CD4-positive, alpha-beta memory T cell (primary cell): ENCODE measurements at places on chromosomes 3 and 15. TPM values are rescaled to one million over a fixed set of nuclear protein-coding genes. Genes with fewer than 3 reads are reported as not detected.

The RHCG gene
- not detected for polyA plus RNA-seq

DNA sequence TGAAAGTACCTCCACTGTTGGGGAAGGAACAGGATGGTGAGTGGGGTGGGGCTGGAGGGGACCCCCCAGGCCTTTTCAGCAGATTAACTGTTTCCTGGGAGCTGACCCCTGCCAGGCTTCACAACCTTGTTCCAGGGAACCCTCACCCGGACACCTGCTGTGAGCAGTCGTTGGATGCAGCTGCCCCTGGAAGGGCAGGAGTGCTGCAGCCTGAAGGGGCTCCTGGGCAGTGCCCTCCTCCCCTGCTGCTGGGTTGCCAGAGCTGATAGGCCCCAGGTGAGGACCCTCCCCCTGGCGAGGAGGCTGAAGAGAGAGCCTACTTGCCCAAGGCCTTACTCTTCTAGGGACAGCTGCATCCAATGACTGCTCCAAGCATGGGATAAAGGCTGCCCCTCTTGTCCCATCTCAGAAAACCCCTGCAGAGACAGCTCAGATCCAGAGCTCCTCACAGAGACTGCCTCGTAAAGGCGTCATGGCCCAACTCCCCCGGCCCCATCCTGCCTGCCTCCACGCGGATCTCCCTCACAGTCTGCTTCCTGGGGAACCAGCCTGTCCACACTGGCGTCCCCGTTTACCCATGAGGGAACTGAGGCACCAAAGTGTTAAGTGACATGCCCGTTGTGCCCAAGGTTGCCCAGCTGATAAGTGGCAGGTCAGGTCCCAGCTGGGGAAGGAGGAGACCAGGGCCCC lies 193.4 kb upstream of the LINGO1 start:
- H3K36me3 ChIP-seq = no peaks in the 10 kb centered on the region
- H3K27ac ChIP-seq = no peak overlapping the region
- no peak overlapping the region for H3K4me3 ChIP-seq

DNA sequence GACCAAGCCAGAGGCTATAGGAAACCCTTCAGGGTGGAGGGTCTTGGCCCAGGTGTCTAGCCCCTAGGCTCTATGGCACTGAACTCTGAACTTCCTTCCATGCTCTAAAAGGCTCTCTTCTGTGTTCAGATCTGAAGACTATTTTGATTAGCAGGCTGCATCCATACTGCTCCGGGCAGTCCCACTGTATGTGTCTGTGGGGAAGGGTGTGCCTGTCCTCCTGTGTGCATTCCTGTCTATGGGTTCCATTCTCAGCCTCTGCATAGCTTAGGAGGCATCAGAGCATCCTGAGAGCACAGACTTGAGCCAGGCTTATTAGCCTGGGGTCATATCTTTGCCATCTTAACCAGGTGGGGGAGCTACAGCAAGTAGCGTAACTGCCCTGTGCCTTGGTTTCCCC lies 38.0 kb downstream of the EXOG start:
- H3K4me3 ChIP-seq = no peak overlapping the region
- no peaks in the 10 kb centered on the region for H3K36me3 ChIP-seq
- DNase-seq = no peak
- no peaks in the 10 kb centered on the region for H3K4me1 ChIP-seq
- H3K27me3 ChIP-seq = no peaks in the 10 kb centered on the region

- no peak overlapping the region for H3K27ac ChIP-seq
- no peak for DNase-seq
- no peaks in the 10 kb centered on the region for H3K36me3 ChIP-seq
- H3K4me1 ChIP-seq = no peaks in the 10 kb centered on the region
Observed at GRCh38 chr3:1717524-1717923, 381.1 kb upstream of the CNTN4 start.

DNA sequence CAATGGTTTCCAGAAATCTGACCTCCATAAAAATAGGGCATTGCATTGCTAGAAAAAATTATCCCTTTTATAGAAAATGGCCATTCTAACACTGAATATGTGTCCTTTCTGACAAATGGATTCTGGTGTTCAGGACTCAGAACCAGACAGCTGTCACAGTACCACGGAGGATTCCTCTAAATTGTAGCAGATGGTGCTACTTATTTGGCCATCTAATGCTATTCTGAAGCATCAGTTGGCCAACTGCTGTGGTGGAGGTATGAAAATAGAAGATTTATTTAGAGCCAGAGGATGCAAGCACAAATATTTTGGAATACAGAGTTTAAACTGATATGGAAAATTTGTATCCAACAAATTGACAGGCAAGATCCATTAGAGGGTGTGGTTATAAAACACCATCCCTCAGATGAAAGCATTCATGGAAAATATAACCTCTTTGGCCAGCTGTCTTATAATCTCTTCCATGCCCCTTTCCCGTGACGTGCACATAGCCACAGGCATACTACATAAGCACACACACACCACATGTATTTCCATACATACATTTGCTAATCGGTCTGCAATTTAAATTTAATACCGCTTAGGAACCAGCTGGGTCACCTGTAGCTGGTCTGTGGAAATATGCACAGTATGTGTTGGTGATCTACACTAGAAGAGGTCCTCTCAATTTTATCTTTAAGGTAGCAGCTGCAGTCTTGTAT lies 302.7 kb upstream of the KCNMB2 start:
- H3K27me3 ChIP-seq = no peaks in the 10 kb centered on the region
- DNase-seq = no peak
- no peak overlapping the region for H3K4me3 ChIP-seq

The TRIM42 gene
- not detected for polyA plus RNA-seq

The KCNH8 gene
- not detected for polyA plus RNA-seq

GRCh38 chr3:124517306-124517705 lies 212.9 kb upstream of the UMPS start:
- H3K27me3 ChIP-seq = no peaks in the 10 kb centered on the region
- no peak overlapping the region for H3K27ac ChIP-seq
- H3K4me1 ChIP-seq = no peaks in the 10 kb centered on the region
- H3K36me3 ChIP-seq = no peaks in the 10 kb centered on the region
- no peak overlapping the region for H3K4me3 ChIP-seq
- no peak for DNase-seq

- H3K4me3 ChIP-seq = no peak overlapping the region
- DNase-seq = no peak
- H3K4me1 ChIP-seq = peaks cover 5% of the 10 kb centered on the region
- no peak overlapping the region for H3K27ac ChIP-seq
- no peaks in the 10 kb centered on the region for H3K27me3 ChIP-seq
Observed at GRCh38 chr15:28111543-28111942, 12.4 kb upstream of the OCA2 start.

The CERS3 gene
- polyA plus RNA-seq = 0.66 TPM

DNA sequence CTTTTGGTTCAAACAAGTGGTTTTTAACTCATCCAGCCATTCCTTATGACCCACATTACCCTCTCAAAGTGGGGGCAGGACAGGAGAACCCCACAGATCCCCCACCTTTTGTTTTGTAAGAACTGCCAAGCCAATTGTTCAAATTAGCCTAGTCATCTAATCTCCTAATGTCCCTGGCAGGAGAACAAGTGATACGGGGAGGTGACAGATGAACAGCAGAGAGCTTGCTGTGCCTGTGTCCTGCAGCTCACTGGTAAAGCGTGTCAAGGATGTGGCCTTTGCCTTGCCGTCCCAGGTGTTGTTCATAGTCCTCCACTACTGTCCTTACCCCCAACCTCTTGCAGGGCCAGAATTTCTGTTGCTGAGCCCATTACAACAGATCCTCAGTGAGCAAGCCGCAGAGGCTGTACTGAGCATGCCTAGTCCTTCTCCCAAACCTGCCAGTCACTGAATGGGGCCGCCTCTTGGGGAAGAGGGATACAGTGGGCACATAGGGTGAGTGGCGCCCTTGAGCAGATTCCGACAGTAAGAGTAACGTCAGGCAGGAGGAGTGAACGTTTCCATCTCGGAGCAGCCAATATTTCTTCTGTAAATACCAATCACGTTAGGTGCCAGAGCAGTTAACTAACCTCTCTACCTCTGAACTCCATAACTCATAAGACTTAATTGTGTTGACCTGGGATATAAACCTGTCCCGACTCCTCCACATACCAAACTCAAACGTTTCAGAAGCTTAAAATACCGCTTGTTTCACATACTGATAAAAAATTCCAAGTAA lies 87.4 kb downstream of the ITPR1 start:
- no peaks in the 10 kb centered on the region for H3K36me3 ChIP-seq
- H3K27me3 ChIP-seq = no peaks in the 10 kb centered on the region
- no peak overlapping the region for H3K27ac ChIP-seq
- no peak overlapping the region for H3K4me3 ChIP-seq
- H3K4me1 ChIP-seq = peaks cover 32% of the 10 kb centered on the region

- no peak overlapping the region for H3K4me3 ChIP-seq
- H3K27me3 ChIP-seq = no peaks in the 10 kb centered on the region
- H3K36me3 ChIP-seq = no peaks in the 10 kb centered on the region
- no peaks in the 10 kb centered on the region for H3K4me1 ChIP-seq
Observed at GRCh38 chr3:161990036-161990435, 493.4 kb downstream of the OTOL1 start.

DNA sequence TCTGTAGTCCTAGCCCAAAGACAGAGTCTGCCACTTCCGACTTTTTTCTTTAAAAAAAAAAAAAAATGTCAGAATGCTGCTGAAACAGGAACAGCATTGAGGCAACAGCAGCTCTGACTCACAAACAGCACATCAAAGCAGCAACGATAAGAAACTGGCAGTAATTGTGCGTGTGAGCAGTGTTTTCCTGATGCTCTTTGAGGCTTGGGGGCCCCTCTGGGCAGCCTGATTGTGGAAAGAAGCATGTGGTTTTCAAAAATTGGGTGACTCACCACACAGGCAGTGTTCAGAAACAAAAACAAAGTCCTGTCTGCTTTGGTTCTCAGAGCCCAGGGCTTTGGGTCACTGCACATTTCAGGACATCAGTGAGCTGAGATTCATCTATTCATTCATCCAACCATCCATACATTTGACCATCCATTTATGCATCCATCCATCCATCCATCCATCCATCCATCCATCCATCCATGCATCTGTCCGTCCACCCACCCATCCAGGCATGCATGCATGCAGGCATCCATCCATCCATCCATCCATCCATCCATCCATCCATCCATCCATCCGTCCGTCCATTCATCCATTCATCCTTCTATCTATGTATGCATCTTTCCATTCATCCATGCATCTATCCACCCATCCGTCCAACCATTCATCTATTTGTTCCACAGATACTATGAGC lies 308.4 kb downstream of the RPLP1 start:
- no peaks in the 10 kb centered on the region for H3K36me3 ChIP-seq
- no peaks in the 10 kb centered on the region for H3K27me3 ChIP-seq
- H3K4me3 ChIP-seq = no peak overlapping the region
- H3K4me1 ChIP-seq = peaks cover 69% of the 10 kb centered on the region
- no peak overlapping the region for H3K27ac ChIP-seq

The ATP13A5 gene
- not detected for polyA plus RNA-seq

The IRAK2 gene
- polyA plus RNA-seq = 4.4 TPM

GRCh38 chr15:48001393-48002039 lies 119.3 kb upstream of the SLC24A5 start:
- H3K36me3 ChIP-seq = no peaks in the 10 kb centered on the region
- H3K27ac ChIP-seq = no peak overlapping the region
- H3K4me3 ChIP-seq = no peak overlapping the region
- no peak for DNase-seq
- no peaks in the 10 kb centered on the region for H3K27me3 ChIP-seq

- H3K4me1 ChIP-seq = no peaks in the 10 kb centered on the region
- H3K27ac ChIP-seq = no peak overlapping the region
- no peak for DNase-seq
- H3K4me3 ChIP-seq = no peak overlapping the region
- H3K36me3 ChIP-seq = no peaks in the 10 kb centered on the region
Observed at GRCh38 chr3:159825216-159825854, 163.3 kb upstream of the IL12A start.

- DNase-seq = peak; percentile 36
- H3K4me1 ChIP-seq = peaks cover 11% of the 10 kb centered on the region
- H3K27me3 ChIP-seq = no peaks in the 10 kb centered on the region
- H3K4me3 ChIP-seq = no peak overlapping the region
Observed at GRCh38 chr15:60044636-60045270, 40.6 kb downstream of the FOXB1 start.

DNA sequence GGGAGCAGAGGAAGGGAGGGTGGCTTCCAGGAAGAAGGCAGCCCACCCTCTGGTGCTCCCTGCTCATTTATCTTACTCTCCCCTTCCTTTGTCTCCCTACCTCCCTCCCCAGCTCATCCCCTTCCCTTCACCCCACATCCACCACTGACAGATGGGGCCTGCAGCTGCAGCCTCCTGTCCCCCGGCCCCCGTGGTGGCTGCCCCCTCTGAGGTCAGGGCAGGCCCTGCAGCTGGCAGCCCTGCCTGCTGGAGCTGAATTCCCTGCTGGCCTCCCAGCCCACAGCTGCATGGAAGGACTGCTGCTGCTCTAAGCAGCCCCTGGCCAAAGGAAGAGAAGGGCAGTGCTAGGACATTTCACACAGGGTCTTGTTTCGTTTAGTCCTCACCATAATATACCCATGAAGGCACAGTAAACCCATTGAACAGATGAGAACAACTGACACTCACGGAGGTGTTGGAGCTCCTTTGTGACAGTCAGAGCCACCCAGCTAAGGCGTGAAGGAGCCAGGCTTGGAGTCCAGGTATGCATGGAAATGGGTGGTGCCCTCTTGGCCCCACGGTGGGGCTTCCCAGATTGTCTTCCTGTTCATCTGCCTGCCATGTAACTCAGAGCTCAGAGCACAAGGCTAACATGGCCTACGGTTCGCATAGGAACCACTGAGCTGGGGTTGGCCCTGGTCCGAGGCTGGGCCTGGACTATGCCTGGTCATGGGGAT lies 121.7 kb upstream of the PRR20G start:
- no peak overlapping the region for H3K27ac ChIP-seq
- no peak overlapping the region for H3K4me3 ChIP-seq
- no peaks in the 10 kb centered on the region for H3K4me1 ChIP-seq
- no peaks in the 10 kb centered on the region for H3K27me3 ChIP-seq
- H3K36me3 ChIP-seq = no peaks in the 10 kb centered on the region
